Caco-2 (cell line): ENCODE measurements at places on chromosomes 7 and 10. TPM values are rescaled to one million over a fixed set of nuclear protein-coding genes. Genes with fewer than 3 reads are reported as not detected.

DNA sequence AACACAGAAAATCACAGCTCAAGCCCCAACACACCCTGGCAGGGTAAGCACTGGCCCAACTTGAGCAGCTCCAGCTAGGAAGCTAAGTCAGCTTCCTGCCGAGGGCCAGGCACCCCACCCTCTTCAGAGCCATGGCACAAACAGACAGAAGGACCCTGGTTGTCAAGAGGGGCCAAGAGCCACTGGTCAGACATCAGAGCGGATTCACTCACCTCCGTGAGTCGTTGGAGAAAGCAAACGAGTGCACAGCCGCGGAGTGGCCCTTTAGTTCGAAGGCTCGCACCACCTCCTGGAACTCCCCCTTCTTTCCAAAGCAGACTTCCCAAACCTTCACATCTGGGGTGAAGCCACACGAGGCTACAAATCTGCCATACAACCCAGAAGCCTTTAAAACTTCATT is 7.4 kb downstream of the TBL2 start:
- no peak for DNase-seq

DNA sequence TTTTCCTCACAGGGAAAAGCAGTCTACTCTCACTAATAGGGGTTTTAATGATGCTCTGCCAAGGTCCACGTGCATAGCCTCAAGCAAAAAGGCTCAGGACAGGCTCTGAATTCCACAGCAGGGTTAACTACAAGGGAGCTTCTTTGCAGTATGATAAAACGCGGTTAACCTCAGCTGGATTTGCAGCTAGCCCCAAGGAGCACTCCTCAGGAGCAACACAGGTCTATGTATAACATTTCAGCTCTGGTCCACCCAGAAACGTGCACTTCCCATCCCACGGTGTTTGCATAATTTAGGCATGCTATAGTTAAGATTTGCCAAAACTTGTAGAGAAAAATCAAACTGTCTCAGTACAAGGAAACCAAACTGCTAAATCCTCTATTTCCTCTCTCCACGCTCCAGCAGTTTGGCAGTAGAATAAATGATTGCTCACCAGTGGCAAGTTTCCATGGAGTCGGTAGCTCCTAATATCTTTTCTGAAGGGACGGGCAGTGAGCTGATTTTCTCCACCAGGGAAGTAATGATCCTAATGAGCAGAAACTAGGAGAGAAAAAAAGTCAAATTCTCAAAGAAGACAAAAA is 13.1 kb upstream of the ASB4 start:
- no peak for DNase-seq

DNA sequence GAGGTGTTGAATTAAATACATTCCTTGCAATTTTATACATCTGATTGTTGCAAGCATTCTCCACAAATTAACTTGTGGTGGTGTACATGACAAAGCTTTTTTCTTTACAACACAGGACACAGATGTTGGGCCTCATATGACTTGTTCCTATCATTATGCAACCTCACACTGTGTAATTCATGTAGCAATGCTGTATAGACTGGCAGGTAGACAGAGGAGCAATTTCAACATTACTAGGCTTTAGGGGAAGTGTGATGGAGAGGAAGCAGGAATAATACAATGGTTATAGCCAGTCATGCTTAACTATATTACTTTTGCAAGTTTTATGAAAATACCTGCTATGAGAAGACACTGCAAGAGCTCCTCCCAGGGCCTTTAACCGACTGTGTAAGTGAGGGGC is 832.1 kb downstream of the CNTNAP2 start:
- DNase-seq = no peak

DNA sequence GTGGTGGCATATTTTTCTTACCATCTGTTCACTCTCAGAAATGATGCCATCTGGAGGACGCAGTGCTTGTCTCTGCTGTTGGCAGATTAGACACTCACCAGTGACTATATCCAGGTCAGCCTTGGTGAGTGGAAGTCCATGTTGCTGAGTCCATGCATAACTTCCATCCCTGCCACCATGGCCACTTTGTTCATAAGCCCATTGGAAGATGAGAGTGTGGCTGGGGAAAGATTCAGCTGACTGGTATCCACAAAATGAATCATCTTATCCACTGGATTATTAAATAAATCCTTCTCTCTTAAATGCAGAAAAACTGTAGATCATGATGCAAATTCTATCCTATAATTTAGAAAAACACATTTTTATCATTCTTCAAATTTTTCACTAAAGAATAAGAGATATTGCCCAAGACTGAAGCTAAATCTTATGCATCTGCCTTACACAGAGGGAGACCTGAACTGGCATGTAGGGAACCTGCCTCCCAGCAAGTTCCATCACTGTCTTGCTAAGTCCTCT is 726.9 kb downstream of the TNS3 start:
- no peak for DNase-seq

DNA sequence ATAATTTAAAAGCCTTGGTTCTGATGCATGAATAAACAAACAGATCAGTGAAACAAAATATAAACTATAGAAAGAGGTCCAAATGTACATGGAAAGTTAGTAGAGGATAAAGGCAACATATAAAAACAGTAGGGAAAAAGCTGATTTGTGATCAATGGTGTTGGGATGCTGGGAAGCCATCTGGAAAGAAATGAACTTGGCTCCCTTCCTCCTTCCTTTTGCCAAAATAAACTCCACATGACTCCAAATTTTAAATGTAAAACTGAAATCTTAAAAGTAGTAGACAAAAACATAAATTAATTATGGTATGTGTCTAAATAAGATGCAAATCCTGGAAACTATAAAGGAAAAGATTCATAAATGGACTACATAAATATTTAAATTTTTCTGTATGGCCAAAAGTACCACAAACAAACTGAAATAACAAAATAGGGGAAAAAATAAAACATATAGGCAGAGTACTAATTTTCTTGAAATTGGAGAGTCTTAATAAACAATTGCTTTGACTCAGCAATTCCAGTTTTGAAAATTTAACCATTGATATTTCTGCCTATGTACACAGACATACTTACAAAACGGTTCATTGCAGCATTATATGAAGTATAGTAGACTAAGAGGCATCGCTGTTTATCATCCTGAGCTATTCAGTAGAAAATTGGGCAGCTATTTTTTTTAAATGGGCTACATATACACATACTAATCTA is 77.0 kb upstream of the TRIM24 start:
- no peak for DNase-seq

DNA sequence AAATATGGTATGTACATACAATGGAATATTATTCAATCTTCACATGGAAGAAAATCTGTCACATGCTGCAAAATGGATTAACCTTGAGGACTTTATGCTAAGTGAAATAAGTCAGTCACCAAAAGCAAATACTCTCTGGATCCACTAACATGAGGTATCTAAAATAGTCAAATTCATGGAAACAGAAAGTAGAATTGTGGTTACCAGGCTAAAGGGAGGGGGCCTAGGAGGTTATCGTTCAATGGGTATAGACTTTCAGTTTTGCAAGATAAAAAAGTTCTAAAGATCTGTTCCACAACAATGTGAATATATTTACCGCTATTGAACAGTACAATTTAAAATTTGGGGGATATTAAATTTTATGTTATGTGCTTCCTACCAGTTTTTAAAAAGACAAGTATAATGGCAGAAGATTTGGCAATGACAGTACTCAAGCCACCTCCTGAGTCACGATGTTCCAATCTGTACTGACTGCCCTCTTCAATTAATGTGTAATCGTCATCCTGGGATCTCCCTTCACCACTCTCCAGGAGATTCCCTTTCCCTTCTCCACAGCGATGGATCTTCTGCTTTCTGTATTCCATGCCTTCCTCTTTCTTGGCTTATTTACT is 32.3 kb upstream of the IL6 start:
- DNase-seq = no peak

The AGMO gene
- 0.16 and 0.28 TPM in 2 replicates for total RNA-seq

- DNase-seq = no peak
These were observed 32.3 kb downstream of the RHOBTB1 start for GRCh38 chr10:60911715-60912114.

DNA sequence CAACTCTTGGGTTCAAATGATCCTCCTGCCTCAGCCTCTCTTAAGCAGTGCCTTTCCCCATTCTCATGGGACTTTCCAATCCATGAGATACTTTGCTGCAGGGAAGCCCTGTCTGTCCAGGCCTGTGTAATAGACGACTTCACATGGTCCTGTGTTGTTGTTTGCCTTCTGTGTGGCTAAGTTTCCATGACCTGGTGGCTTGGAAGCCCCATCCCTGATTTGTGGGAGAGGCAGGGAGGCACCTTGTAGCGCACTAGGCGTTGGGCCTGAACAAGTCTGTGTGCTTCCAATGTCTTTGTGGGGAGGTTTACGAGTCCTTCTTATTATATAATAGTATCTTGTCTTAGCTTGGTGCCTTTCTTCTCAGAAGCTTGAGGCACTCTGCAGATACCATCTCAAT is 49.1 kb downstream of the TCF7L2 start:
- DNase-seq = no peak

The GIMAP1 gene
- total RNA-seq = not detected in 2 replicates

- no peak for DNase-seq
These were observed 51.6 kb downstream of the PIK3CG start for GRCh38 chr7:106916679-106917078.

The GPR141 gene
- not detected in 2 replicates for total RNA-seq

GRCh38 chr10:851901-852300 is 79.6 kb downstream of the LARP4B start:
- no peak for DNase-seq

GRCh38 chr7:102875700-102876295 is 37.0 kb upstream of the LRRC17 start:
- DNase-seq = peak; percentile 46

DNA sequence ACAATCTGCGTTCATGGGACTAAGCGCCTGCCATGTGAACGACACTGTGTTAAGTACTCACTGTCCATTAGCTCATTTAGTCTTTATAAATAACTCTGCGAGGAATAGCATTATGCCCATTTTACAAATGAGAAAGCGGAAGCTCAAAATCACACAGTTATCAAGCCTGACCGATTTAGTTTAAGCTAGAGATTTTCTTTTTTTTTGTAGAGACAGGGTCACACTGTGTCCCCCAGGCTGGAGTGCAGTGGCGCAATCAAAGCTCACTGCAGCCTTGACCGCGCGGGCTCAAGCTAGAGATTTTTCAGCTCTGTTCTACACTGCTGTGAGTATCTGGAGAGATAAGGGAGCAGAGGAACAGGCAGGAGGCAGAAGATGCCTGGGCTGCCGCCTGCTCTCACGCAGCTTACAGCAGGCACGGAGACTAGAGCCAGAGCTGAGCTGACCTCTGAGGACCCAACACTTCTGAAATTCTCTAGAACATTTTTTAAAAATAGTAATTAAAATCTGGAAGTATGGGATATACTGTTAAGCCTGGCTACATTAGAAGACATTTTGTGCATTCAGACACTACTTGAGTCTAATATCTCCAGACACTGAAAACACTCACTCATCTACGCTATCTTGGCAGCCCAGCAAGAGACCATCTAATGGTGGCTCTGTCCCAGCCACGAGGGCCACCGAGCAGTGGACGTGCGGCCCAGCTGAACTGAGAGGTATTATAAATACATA is 38.7 kb downstream of the GNA12 start:
- no peak for DNase-seq

The LRRC17 gene
- total RNA-seq = 0.39 TPM in 1 of 2 replicates, not detected in the other

GRCh38 chr10:71321386-71321785 is 2.3 kb downstream of the SLC29A3 start:
- DNase-seq = no peak

The NFE2L3 gene
- 38.4 and 39.2 TPM in 2 replicates for total RNA-seq

GRCh38 chr7:12002428-12002827 is 170.4 kb upstream of the THSD7A start:
- DNase-seq = no peak

GRCh38 chr10:73873838-73874215 is 528 bp downstream of the CAMK2G start:
- DNase-seq = no peak

- DNase-seq = peak; percentile 45
These were observed 88.6 kb downstream of the SPAG6 start for GRCh38 chr10:22433875-22434274.

DNA sequence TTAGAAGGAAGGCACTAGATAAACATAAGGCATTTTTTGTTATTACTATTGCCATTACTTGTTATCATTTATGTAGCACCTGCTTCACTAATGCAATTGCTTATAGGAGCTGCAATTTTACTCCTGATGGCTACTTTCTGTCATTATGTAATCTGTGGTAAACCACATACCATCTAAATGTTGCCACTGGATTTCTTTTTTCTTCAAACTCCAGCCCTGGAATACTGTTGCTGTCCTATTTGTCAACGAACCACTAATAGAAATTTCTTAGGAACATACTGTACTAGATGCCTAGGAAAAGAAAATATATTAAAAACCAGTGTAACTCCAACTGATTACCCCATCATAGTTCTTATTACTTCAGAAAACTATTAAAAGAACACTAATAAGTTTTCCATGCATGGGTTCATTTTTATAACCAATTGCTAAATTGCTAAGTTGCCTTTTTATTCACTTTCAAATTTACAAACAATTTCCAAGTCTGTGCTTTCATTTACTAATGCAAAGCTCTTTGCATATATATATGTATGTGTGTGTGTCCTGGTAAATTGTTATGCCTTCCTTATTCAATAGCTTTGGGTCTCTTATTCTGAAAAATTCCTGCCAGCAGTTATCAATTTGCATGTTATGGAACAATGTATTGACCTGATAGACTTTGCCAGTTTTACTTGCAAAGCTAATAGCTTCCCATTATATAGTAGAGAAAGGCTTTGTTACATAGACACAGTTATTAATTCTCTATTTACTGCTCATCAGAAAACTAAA is 287.4 kb downstream of the EXOC4 start:
- no peak for DNase-seq

The CFAP69 gene
- total RNA-seq = 4.8 and 7.4 TPM in 2 replicates
